ENCODE measurements at places on chromosomes 1 and 21.

- DNase-seq, result peak; percentile 24
Observed at GRCh38 chr1:92482665-92483609, 3.8 kb downstream of the GFI1 start.

GRCh38 chr1:8217011-8217711, 100.8 kb upstream of the SLC45A1 start:
- no peak for DNase-seq

GRCh38 chr1:239884796-239885195, 206.9 kb upstream of the FMN2 start:
- DNase-seq, result no peak

- DNase-seq, result no peak
Observed at GRCh38 chr1:203200916-203201315, 14.4 kb upstream of the CHI3L1 start.

DNA sequence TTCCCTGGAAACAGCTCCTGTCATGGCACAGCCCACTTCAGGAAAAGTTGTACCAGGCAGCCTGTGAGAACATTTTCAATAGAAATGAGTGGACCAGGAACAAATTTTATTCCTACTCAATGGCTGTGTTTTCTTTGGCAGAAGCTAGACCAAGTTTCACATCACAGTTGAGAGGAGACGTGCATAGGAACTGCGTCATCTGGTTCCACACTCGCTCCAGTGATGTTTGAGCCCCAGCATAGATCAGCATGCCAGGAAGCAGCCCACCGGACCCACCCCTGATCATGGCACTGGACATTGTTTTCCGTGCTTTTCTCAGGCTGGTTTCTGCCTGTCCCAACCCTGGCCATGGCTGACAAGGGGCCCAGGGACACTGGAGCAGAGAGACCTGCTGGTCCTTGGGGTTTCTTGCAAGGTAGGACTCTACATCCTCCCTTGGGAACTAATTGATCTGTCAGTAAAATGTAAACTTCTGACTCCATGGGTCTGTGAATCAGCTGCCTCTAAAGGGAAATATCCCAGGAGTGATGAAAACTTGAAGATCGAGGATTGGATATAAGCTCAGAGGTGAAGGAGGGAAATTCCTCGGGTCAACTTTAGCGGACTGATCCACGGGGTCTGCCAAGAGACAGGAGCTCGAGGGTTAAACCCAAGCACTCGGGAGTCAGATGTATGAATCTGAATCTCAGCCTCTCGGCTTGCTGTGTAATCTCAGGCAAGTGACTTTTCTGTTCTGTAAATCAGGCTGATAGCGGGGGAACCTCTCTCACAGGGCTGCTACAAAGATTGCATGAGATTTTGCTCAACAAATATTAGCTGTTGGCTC, 35.7 kb downstream of the NEK2 start:
- no peak for DNase-seq

- no peak for DNase-seq
Observed at GRCh38 chr1:94047949-94048348, 73.0 kb downstream of the ABCA4 start.

DNA sequence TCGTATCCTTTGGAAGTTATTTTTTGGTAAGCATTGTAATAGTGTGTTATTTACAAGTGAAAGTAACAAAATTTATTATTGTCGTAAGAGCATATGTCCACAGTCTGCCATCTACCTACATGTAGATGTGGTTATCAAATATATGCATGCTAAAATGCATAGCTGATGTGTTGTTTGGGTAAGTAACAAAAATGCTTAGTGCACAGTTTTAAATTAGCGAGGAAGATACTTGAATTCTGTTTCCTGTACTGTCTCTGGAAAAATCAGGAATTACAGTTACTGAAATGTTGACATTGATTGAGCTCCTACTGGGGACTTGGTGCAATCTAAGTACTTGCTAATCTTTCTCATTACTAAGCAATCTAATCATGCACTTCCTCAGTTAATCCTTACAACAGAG, 14.3 kb downstream of the WDR64 start:
- no peak for DNase-seq

- DNase-seq, result no peak
Observed at GRCh38 chr1:233244183-233244582, 51.3 kb downstream of the PCNX2 start.

GRCh38 chr1:216626394-216627067, 96.7 kb downstream of the ESRRG start:
- DNase-seq, result no peak

- no peak for DNase-seq
Observed at GRCh38 chr1:207952617-207953542, 42.0 kb upstream of the CD34 start.

DNA sequence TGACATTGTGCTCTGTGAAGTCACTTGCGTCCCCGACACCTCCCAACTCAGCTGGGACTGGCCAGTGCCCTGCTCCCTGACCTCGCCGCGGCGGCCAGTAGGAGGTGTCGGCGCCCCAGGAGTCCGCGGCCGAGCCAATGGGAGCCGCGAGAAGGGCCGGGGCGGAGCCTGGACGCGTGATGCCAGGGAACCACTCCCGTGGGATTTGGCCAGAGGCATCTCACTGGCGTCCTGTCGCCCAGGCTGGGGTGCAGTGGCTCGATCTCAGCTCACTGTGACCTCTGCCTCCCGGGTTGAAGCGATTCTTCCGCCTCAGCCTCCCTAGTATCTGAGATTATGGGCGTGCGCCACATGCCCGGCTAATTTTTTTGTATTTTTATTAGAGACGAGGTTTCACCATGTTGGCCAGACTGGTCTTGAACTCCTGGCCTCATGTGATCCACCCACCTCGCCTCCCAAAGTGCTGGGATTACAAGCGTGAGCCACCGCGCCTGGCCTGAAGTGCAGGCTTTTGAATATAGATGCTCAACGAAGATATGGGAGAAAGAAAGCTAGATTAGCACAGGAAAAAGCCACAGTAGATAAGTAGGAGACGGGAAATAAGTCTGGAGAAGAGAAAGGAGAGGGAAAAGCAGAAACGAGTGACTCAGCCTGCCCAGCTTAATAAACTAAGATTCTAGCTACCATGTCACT, 38.0 kb downstream of the ZBTB8OS start:
- peak; percentile 83 for DNase-seq

GRCh38 chr1:199168888-199169585, 530.2 kb downstream of the PTPRC start:
- no peak for DNase-seq

GRCh38 chr21:31132574-31133242, 94.4 kb upstream of the KRTAP19-8 start:
- no peak for DNase-seq

- DNase-seq, result no peak
Observed at GRCh38 chr1:44086692-44087474, 31.7 kb upstream of the KLF17 start.

DNA sequence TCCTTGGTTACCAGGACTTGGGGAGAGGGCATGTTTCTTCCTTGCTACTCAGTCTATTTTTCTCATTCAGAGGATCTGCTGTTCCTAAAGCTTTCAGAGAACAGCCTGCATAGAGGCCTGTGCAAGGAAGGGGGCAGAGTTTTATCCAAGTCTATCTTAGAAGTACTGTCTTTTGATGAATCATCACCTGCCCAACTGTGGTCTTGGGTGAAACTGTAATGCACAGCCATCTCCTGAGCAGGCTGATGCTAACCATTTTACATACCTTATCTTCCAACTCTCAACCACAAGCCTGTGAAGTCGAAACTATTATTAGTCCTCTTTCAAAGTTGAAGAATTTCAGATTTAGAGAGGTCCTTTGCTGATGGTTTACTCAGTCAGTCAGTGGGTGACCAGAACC, 368.0 kb downstream of the HHAT start:
- peak; percentile 30 for DNase-seq

GRCh38 chr1:238254935-238255334, 364.2 kb upstream of the ZP4 start:
- no peak for DNase-seq

- no peak for DNase-seq
Observed at GRCh38 chr1:211637066-211637465, 38.4 kb downstream of the NEK2 start.

- DNase-seq, result no peak
Observed at GRCh38 chr1:102852613-102853012, 255.7 kb downstream of the COL11A1 start.

- DNase-seq, result no peak
Observed at GRCh38 chr1:45971922-45972531, 160.4 kb downstream of the PIK3R3 start.

DNA sequence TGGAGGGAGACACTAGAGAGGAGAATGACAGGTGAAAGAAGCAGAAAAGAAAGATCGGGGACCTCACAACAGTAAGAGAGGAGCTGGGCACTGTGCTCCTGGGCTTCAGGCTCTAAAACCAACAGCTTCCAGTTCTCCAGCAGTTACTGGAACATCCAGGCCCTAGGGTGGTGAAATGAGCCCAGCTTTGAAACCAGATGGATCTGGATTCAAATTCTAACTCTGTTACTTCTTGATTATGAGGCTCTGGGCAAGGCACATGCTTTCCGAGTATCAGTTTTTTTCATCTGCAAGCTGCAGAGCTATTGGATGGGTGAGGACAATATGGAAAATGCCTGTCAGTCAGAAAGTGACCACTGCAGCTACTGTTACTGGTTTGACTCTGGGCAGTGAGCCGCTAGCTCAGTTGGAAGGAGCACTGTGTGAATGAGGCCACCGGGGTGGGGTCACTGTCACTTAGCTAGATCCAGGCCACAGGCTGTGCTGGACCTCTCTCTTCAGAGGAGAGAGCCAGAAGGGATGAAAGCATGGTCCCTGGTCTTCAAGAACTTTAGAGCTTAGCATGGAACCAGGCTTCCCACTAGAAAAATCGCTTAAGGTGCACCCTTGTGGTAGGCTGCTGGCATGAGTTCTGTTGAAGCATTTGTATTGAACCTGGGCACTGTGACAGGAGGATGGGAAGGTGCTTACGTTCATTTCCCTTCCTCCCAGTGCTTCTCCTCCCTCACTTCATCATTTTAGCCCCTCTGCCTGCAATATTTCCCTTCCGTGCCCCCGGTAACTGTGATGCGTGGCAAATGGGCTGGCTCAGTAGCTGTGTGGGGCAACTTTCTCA, 12.2 kb downstream of the PLEKHO1 start:
- DNase-seq, result no peak

- DNase-seq, result no peak
Observed at GRCh38 chr21:45735259-45736000, 91.9 kb downstream of the PCBP3 start.

DNA sequence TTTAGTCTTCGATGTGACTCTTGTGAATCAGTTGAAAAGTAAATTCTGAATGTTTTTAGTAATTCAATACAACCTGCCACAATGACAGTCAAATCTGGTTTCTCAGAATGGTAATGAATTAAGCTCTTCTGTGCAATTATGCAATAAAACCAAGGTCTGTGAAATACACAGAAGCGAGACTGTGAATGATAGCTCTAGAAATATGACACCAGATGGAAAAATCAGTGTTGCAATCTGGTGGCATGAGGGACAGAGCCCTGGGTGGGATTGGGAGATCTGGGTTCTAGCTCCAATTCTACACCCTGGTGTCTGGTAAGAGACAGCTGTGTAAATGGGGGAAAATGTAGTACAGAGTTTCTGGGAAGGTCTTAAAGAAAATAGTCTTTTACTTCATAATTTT, 586.4 kb upstream of the ZRANB2 start:
- DNase-seq, result no peak

DNA sequence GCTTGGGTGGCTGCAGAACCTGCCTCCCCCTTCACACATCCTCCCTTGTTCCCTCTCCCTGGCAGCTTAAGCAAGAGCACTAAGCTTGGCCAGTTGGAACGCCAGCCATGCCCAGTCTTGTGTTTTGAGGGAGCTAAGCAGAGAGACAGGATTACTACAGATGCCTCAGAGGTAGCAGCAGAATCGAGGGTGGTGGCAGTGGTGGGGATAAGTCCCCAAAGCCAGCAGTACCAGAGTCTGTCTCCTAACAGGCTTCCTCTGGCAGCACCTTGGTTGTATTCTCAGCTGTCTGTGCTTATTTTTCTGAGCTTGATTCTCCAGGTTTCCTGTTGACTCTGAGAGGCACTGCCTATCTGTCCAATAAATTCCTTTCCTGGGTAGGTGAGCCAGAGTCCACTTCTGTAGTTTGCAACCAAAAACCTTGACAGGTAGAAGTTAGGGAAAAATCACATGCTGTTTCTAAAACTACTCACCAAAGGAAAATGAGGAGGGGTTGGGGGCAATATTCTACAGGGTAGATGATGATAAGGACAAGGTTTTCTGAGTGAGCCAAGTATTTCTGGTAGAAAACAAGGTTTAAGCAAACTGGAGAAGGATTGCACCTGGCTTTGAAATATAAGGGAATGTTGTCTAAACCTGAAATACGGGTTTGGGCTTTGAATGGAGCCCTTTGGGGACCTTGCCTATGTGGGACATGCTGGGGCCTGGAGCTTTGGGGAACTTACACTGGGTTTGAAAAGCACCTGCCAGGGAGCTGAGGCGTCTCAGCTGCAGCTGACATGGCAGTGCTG, 100.8 kb downstream of the PBX1 start:
- no peak for DNase-seq

- peak; percentile 75 for DNase-seq
Observed at GRCh38 chr1:206498685-206499084, 8.6 kb upstream of the RASSF5 start.

- no peak for DNase-seq
Observed at GRCh38 chr1:58941471-58942289, 157.8 kb upstream of the JUN start.

- no peak for DNase-seq
Observed at GRCh38 chr21:41950941-41951351, 2.9 kb downstream of the C2CD2 start.

GRCh38 chr1:231727171-231727570, 100.6 kb downstream of the DISC1 start:
- no peak for DNase-seq

GRCh38 chr1:77929806-77930205, 41.4 kb downstream of the NEXN start:
- DNase-seq, result no peak

GRCh38 chr1:53134961-53135734, 7.3 kb downstream of the SLC1A7 start:
- no peak for DNase-seq

- no peak for DNase-seq
Observed at GRCh38 chr1:48084826-48085225, 87.6 kb upstream of the TRABD2B start.

DNA sequence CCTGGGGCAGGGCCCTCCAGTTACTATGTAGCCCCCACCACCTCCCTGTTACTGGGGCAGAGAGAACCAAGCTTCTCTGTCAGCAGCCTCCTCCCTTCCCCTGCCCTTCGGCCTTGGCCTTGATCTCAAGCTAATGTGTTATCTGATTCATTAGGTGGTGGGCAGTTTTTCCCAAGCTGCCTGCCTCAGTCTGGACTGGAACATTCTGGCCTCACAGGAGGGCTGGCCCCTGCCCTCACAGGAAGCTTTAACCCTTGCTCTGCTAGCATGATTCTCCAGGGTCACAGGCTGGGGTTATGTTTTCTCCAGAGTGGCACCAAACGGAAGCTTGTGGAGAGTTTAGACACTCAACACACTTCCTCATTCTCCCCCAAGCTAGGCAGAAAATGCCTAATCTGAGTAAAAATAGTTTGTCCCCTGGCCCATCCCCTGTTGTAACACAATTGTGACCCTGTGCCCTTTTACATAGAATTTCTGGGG, 37.2 kb upstream of the SLC6A9 start:
- no peak for DNase-seq

- no peak for DNase-seq
Observed at GRCh38 chr1:151286619-151287340, 4.7 kb downstream of the ZNF687 start.

GRCh38 chr1:99756598-99756997, 9.8 kb downstream of the FRRS1 start:
- no peak for DNase-seq

All from SW480 (cell line).